ENCODE measurements at places on chromosomes 2 and 18. TPM values are rescaled to one million over a fixed set of nuclear protein-coding genes. Genes with fewer than 3 reads are reported as not detected.
A peak's percentile ranks its signal among the peaks of the same experiment; 100 is the strongest.

The SNED1 gene
- polyA plus RNA-seq, result 3.7 TPM

The ANKRD62 gene
- polyA plus RNA-seq, result not detected

The CROCC2 gene
- not detected for polyA plus RNA-seq

The SERPINB8 gene
- 14.8 TPM for polyA plus RNA-seq

The LOXHD1 gene
- not detected for polyA plus RNA-seq

The MFSD2B gene
- polyA plus RNA-seq, result 0.09 TPM

The CIDEA gene
- not detected for polyA plus RNA-seq

The NOSTRIN gene
- 0.15 TPM for polyA plus RNA-seq

The SLC5A7 gene
- not detected for polyA plus RNA-seq

The TACR1 gene
- 0.06 TPM for polyA plus RNA-seq

The MC5R gene
- polyA plus RNA-seq, result not detected

The FAM161A gene
- polyA plus RNA-seq, result 0.80 TPM

The SULT1C4 gene
- 0.50 TPM for polyA plus RNA-seq

The SLC14A1 gene
- 18.3 TPM for polyA plus RNA-seq

The RNU2-63P gene
- polyA plus RNA-seq, result not detected

The TUBA4B gene
- not detected for polyA plus RNA-seq

GRCh38 chr2:52724585-52724984 is 1043.0 kb upstream of the CHAC2 start:
- H3K4me1 ChIP-seq, result no peaks in the 10 kb centered on the region
- H3K36me3 ChIP-seq, result no peaks in the 10 kb centered on the region
- no peak overlapping the region for H3K27ac ChIP-seq
- H3K27me3 ChIP-seq, result no peaks in the 10 kb centered on the region
- no peak overlapping the region for H3K4me3 ChIP-seq
- DNase-seq, result no peak

GRCh38 chr2:174561972-174562370 is 35.6 kb downstream of the WIPF1 start:
- peaks cover 4% of the 10 kb centered on the region for H3K36me3 ChIP-seq
- DNase-seq, result no peak

GRCh38 chr2:158953454-158953853 is 15.0 kb upstream of the TANC1 start:
- peak; percentile 80 for DNase-seq
- H3K27me3 ChIP-seq, result no peaks in the 10 kb centered on the region
- H3K4me3 ChIP-seq, result no peak overlapping the region
- H3K4me1 ChIP-seq, result peaks cover 6% of the 10 kb centered on the region
- H3K27ac ChIP-seq, result no peak overlapping the region

DNA sequence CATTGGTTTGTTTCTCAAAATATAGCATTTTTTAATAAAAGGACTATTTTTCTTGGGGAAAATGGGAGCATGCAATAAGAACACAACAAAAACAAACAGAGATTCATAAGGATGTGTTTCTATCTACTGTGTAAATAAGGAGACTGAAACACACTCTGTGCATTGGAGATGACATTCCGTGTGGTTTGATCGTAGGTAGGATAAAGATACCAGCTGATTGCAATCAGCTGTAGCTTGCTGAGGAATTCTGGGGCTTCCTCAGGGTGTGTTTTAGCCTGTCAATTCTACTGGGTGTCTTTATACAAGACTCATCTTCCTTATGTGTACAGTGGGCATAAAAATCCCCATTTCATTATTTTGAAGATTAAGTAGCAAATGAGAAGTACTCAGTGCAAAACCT is 591.6 kb downstream of the DSC3 start:
- no peaks in the 10 kb centered on the region for H3K27me3 ChIP-seq
- H3K4me3 ChIP-seq, result no peak overlapping the region
- no peaks in the 10 kb centered on the region for H3K36me3 ChIP-seq
- no peak for DNase-seq

GRCh38 chr18:21602299-21602587 is 1.7 kb upstream of the ESCO1 start:
- H3K4me3 ChIP-seq, result no peak overlapping the region
- H3K36me3 ChIP-seq, result no peaks in the 10 kb centered on the region
- H3K27ac ChIP-seq, result no peak overlapping the region

- DNase-seq, result peak; percentile 74
- H3K4me1 ChIP-seq, result peaks cover 17% of the 10 kb centered on the region
- peak overlapping the region; percentile 62 for H3K27ac ChIP-seq
- no peak overlapping the region for H3K4me3 ChIP-seq
Measured at GRCh38 chr18:45774065-45774521, 50.1 kb downstream of the SLC14A1 start.

DNA sequence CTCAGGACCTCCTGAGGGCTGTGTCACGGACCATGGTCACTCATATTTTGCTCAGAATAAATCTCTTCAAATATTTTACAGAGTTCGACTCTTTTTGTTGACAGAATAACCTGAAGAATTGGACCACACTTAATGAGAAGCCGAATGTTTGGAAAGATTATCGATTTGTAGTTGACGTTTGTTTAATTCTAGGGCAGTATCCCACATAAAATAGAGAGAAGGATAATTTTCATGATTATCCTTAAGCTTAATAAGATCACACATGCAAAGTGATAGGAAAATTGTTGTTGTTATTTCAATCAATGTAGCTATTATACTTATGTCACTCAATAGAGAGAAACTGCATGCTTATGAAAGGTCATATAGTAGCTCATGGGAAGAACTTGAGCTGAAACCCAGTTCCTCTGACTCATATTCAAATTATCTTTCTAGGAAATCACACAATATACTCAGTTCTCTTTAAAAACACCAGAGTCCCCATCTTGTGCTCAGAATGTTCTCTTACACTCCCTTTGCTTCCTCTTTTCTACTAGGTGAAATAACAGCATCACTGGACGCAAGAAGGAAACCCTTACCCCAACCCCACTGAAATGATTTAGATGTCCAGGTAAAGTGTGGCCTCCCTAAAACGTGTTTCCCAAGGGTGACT is 982.1 kb downstream of the TSN start:
- H3K4me1 ChIP-seq, result no peaks in the 10 kb centered on the region
- H3K36me3 ChIP-seq, result no peaks in the 10 kb centered on the region
- H3K27me3 ChIP-seq, result no peaks in the 10 kb centered on the region
- no peak overlapping the region for H3K27ac ChIP-seq

- H3K4me1 ChIP-seq, result peaks cover 4% of the 10 kb centered on the region
- DNase-seq, result no peak
- H3K27ac ChIP-seq, result no peak overlapping the region
- H3K4me3 ChIP-seq, result no peak overlapping the region
- no peaks in the 10 kb centered on the region for H3K36me3 ChIP-seq
Measured at GRCh38 chr18:74870950-74871349, 273.3 kb downstream of the ZNF407 start.

DNA sequence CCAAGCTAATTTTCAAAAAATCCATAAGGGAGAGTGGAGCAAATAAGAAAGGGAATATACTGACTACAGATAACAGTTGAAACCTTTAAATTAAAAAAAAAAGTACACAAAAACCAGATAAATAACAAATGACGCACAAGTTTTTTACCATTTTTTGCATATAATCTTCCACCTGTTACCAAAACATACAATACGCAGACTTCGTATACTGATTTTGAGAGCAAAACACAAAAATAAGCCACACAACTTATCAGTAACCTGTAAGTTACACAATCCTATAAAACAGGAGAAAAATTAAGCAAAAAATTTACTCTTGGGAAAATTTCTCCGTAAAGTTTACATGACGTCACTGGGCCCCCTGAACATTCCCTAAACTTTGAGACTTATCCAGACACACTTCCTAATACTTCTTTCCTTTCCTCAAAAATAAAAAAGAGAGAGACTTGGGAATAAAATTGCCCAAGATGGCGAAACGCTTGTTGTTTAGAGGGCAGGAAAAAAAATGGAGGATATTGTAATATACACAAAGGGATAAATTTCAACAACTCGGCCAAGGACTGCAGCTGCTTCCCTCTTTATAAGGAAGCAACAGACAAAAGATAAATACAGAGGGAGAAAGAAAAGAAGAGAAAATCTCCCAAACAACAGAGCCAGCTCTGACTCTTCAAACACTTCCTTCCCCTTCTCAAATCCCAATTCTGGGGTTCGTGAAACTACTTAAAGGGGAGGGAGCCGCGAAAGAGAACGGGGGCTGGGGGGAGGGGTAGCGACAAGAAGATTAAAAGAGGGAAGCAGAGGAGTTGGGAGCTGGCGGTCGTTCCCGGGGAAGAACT is 1.6 kb downstream of the BAZ2B start:
- peak overlapping the region; percentile 98 for H3K27ac ChIP-seq
- peak; percentile 67 for DNase-seq
- peak overlapping the region; percentile 88 for H3K4me3 ChIP-seq
- no peaks in the 10 kb centered on the region for H3K27me3 ChIP-seq
- H3K36me3 ChIP-seq, result no peaks in the 10 kb centered on the region
- peaks cover 2% of the 10 kb centered on the region for H3K4me1 ChIP-seq

GRCh38 chr18:49933530-49934128 is 120.3 kb upstream of the ACAA2 start:
- DNase-seq, result peak; percentile 59
- no peaks in the 10 kb centered on the region for H3K4me1 ChIP-seq
- peaks cover 2% of the 10 kb centered on the region for H3K27me3 ChIP-seq

GRCh38 chr2:225402210-225402776 is 2.8 kb downstream of the NYAP2 start:
- no peaks in the 10 kb centered on the region for H3K27me3 ChIP-seq
- no peaks in the 10 kb centered on the region for H3K4me1 ChIP-seq
- no peak overlapping the region for H3K27ac ChIP-seq
- H3K36me3 ChIP-seq, result no peaks in the 10 kb centered on the region
- H3K4me3 ChIP-seq, result no peak overlapping the region

GRCh38 chr2:120917886-120918285 is 182.2 kb downstream of the GLI2 start:
- H3K36me3 ChIP-seq, result peaks cover 4% of the 10 kb centered on the region
- no peak overlapping the region for H3K4me3 ChIP-seq
- H3K27me3 ChIP-seq, result no peaks in the 10 kb centered on the region
- no peak overlapping the region for H3K27ac ChIP-seq

GRCh38 chr2:120740765-120741524 is 5.3 kb downstream of the GLI2 start:
- no peaks in the 10 kb centered on the region for H3K36me3 ChIP-seq
- H3K4me3 ChIP-seq, result peak overlapping the region; percentile 26
- DNase-seq, result peak; percentile 41
- peaks cover 26% of the 10 kb centered on the region for H3K4me1 ChIP-seq
- peak overlapping the region; percentile 52 for H3K27ac ChIP-seq

DNA sequence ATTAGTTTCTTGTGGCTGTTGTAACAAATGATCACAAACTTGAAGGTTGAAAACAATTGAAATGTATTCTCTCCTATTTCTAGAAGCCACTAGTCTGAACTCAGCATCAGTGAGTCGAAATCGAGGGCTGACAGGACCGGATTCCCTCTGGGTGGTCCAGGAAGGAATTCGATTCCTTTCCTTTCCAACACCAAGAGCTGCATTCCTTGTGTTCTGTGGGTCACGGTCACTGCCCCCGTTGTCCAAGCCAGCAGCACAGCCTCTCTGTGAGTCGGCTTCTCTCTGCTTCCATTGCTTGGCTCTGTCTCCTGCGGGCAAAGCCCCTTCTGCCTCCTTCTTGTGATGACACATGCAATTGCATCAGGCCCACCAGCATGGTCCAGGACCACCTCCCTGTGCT is 67.3 kb downstream of the SMIM21 start:
- H3K36me3 ChIP-seq, result no peaks in the 10 kb centered on the region
- H3K27ac ChIP-seq, result no peak overlapping the region
- H3K27me3 ChIP-seq, result peaks cover 3% of the 10 kb centered on the region
- H3K4me3 ChIP-seq, result no peak overlapping the region

DNA sequence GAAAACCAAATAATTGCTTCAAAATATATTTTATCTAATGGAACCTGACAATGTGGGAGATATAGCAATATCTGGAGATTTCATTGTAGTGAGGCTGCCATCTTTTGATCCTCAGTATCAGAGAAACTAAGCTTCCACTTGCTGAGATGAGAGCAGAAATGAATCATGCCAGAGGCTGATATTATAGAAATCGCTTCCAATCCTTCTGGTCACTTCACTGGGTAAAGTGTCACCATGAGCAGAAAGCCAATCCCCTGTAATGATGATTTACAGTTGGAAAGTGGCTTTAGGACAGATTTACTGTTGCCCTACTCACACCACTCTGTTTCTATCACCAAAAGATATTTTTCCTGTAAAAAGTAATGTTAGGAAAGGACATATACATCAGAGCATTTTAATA is 365.0 kb upstream of the VRK2 start:
- no peak overlapping the region for H3K4me3 ChIP-seq
- no peaks in the 10 kb centered on the region for H3K27me3 ChIP-seq
- no peaks in the 10 kb centered on the region for H3K36me3 ChIP-seq

- DNase-seq, result no peak
- no peaks in the 10 kb centered on the region for H3K27me3 ChIP-seq
- no peaks in the 10 kb centered on the region for H3K36me3 ChIP-seq
- no peak overlapping the region for H3K27ac ChIP-seq
Measured at GRCh38 chr2:223937535-223937934, 7.6 kb downstream of the WDFY1 start.

DNA sequence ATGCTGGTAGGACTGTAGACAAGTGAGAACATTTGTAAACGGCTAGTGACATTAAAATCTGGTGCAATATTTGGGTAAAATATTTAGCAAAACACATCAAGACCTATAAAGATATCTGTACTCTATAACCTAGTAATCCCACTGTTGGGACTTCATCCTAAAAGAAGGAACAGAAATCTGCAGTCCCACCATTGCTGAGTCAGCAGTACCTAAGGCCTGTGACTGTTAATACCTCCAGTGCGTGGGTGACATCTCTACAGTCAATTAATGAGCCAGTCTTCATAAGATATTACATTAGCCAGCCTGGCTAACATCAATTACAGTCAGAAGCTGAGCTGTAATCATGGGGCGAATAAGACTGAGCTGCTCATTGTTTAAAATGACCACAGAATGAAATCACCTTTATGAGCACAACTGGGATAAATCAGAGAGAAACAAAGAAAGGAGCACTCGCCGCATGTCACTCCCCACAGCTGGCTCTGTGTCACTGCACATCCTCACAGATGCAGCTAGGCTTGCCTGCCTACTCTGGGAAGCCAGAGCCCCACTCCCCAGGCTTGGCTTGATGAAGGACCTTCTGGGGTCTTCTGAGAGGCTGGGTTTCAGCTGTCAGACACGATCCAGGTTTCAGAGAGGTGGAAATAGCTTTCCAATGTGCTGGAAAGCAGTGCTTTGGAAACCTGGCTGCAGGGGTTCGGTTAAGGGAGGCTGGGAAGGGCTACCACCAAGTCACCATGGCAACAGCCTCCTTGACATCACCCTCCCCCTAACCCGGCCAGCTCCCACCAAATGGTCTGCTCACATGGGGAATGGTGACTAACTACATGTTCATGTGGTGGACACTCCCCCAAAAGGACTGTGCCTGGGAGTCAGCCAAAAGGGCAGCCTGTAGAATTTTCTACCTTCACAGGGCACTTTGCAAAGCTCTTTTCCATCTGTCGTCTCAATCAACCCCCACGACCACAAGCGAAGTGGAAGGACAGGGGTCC is 145.0 kb downstream of the ZBTB7C start:
- H3K27me3 ChIP-seq, result no peaks in the 10 kb centered on the region
- H3K27ac ChIP-seq, result no peak overlapping the region
- H3K4me1 ChIP-seq, result no peaks in the 10 kb centered on the region
- no peak for DNase-seq
- no peak overlapping the region for H3K4me3 ChIP-seq
